ENCODE measurements at places on chromosomes 7 and 10.

- DNase-seq, result no peak
Measured at GRCh38 chr7:131051304-131051703, 276.4 kb upstream of the MKLN1 start.

DNA sequence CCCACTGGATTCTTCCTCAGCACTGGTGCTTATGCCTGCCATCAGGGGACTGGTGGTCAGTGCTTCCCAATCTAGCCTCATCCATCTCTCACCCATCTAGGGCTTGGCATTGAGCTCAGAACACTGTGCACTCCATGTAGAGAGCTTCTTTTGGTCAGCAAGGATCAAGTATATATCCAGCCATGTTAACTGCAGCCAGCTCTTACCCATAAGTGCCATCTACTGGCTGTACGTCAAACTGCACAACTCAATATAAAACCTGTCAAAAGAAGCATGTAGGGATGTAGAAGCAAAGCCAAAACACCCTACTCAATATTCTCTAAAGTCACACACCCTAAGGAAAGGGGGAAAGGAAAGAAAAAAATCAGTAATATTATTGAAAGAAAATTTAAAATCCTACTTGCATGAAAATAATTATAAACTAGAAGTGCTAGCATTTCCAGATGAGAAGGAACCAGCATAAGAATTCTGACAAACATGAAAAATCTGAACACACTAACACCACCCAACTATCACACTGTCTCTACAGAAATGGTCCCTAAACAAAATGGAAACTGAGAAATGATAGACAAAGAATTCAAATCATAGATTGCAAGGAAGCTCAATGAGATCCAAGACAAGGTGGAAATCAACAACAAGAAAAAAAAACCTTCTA is 531.1 kb upstream of the STEAP1 start:
- DNase-seq, result peak; percentile 77

DNA sequence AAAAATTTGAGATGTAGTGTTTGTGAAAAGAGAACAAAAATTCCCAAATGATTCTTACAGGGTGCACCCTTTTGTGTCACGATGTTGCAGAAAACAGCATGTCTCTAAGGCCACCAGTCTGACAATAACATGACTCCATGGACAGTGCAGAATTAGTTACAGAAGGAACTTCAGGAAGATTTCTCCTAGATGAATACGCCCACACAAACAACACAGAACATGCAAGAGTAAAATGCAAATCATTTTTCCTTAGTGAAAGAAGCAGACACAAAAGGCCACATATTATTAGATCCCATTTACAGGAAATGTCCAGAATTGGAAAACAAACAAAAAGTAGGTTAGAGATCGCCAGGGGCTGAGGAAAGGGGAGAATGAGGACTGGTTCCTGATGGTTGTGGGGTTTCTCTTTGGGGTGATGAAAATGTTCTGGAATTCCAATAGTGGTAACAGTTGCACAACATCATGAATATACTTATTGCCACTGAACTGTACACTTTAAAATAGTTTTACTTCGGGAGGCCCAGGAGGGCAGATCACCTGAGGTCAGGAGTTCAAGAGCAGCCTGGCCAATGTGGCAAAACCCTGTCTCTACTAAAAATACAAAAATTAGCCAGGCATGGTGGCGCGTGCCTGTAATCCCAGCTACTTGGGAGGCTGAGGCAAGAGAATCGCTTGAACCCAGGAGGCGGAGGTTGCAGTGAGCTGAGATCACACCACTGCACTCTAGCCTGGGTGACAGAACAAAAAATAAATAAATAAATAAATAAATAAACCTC is 10.2 kb downstream of the ZC3HAV1 start:
- no peak for DNase-seq

DNA sequence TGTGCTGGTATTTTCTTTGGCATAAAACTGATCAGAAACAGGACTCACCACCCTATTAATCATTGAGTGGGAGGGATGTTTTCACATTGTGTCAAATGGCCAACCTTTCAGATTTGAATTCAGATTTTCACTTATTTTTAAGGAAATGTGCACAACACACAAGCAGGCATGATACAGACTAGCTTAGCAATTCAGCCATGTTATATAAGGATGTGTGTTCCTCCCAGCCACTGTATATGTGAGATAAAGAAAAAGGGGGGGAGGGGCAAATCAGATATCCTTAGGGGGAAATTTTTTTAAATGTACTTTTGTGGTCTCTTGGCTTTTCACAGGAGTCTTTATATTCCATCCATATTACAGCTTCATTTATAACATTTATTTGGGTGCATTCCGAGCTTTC is 3.1 kb downstream of the GAD2 start:
- no peak for DNase-seq

GRCh38 chr7:131076711-131077181 is 250.9 kb upstream of the MKLN1 start:
- DNase-seq, result no peak

GRCh38 chr10:3785851-3786271 is 852 bp upstream of the KLF6 start:
- DNase-seq, result peak; percentile 23

GRCh38 chr10:29643771-29644501 is 9.2 kb upstream of the SVIL start:
- no peak for DNase-seq

DNA sequence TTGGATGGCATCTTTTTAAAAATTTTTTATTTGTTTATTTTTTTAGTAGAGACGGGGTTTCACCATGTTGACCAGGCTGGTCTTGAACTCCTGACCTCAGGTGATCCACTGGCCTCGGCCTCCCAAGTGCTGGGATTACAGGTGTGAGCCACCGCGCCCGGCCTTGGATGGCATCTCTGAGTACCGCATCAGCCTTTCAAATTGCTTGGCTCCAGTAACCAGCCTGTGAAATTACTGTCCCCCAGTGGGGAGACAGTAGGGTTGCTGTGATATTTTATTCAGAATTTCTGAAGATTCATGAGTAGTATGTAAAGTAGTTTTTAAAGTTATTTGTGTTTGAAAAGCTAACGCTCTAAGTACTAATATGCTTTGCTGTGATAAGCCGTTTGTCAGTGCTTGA is 1.2 kb downstream of the NUB1 start:
- DNase-seq, result no peak

DNA sequence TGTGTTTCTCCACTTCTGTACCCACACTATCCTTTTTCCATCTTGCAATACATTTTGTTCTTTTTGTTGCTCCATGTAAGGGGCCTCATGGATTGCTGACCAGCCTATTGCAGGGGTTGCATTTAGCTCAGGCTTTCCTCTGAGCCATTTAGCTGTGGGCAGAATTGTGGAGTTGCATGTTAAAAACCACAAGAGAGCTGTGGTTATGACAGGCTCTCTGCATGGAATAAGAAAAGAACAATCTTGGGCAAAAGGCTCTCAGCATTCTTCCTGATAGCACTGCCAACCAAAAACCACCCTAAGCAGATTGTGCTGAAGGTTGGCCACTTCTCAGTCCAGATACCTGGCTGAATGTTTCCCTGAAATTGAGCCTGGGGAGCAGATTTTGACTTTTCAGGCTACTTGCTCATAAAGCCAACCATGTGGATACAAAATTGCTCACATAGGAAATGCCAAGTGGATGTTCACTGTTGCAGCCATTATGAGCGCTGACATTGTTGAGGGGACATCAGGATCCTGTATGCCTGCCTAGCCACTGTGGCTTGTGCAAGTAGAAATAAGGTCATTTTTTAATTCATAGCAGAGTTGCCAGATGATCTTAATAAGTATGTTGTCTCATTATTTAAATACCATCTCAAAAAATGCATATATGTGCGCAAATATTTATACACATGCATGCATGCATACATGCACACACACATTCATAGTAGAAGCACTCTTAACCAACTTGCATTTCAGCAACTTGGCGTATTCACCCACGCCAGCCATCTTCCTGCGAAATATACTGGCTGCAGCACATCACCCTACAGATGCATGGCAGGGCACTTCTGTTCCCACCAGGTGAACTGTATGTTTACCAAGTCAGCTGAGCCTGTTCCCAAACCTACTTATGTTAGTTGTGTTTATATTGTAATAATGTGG is 695.4 kb downstream of the LRMDA start:
- no peak for DNase-seq

DNA sequence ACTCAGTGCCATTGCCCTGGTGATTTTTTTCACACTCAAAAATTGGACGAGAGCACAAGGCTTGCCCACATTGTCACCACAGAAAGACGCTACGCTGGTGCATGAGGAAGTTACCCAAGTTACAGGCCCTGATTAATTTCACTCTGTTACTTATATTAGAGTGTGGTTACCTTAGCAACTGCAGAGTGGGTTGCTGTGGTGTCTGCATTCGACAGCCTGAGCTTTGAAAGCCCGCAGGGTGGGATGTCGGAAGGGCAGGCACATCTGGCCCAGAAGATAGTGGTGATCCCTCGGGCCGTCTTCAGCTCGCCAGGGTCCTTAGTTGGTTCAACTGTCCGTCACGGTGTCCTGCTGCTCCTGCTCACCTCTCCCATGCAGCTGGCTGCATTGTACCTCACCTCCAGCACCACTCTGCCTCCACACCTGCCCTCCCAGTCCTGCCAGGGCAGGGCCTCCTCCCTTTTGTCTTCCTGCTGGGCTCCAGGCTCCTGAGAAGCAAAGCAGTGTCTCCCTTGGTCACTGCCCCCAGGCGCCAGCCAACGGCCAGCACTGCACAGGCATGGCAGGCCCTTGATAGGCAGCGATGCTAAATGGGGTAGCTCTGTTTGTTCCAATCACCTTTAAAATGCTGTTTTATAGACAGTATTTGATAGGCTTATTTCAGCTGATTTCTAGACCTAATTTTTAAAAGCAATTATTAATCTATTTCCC is 167.2 kb downstream of the EBF3 start:
- DNase-seq, result no peak

DNA sequence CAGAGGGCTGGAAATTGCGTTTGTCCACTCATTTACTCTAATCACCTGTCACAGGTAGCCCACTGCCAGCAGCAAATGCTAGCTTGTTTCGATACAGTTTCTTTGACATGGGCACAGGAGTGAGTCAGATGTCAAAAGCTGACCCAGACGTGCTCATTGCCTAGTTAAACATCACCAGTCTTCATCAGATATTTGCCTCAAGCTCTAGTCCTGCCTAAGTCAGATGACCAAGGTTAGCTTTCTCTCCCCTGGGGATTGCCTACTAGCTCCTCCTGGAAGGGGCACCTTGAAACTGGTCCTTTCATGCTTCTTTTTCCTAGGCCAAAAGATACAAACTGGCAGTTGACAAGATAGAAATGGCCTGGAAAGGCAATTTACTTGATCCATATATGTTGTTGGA is 35.2 kb downstream of the GPAM start:
- no peak for DNase-seq

- no peak for DNase-seq
Measured at GRCh38 chr7:142616121-142616643, 133.1 kb upstream of the PRSS1 start.

- DNase-seq, result no peak
Measured at GRCh38 chr7:84469034-84469433, 274.4 kb upstream of the SEMA3A start.

DNA sequence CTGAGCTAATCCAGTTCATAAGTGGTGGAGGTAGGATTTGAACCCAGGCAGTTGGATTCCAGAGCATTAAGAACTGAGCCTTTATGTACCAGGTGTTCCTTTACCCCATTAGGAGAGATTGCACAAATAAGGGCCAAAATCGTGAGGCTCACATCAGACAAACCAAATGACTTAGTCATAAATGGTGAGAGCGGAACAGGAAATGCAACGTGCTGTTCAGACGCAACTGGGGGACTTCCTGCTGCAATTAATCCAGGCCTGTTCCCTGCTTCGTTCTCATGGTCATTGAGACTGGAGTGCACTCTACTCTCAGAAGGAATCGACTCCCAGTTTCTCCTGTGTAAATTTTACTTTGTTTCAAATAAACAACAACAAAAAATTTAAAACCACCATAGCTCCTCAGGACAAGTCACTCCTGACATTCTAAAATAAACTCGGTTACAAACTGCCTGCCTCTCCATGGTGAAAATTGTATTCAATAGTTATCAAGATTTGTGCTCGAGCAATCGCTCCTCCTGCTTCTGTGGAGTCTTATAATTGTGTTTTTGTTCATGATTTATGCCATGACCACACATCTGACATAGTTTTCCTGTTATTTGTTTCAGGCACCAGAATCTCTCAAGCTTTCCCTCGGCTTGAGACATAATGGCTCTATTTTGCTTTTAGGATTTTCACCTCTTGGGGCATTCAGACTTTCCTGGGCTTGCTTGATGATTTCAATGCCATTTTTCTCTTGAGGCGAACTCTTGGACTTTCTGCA is 115.3 kb upstream of the BMPER start:
- no peak for DNase-seq

DNA sequence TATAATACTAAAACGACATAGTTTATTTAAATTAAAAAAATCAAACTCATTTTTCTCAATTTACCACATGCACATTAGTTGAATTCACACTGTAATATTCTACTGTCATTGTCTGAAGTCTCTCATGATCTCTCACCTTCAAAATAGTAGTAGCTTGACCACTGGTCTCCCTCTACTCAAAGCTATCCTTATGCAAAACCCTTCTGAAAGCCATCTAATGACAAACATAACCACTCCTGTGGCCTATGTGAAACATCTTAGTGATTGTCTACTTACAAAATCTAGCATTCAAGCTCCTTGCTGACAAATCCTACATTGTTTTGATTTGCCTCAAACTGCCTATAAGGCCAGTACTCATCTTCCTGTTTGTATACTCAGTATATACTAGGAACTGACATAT is 606.0 kb upstream of the GHITM start:
- DNase-seq, result no peak

DNA sequence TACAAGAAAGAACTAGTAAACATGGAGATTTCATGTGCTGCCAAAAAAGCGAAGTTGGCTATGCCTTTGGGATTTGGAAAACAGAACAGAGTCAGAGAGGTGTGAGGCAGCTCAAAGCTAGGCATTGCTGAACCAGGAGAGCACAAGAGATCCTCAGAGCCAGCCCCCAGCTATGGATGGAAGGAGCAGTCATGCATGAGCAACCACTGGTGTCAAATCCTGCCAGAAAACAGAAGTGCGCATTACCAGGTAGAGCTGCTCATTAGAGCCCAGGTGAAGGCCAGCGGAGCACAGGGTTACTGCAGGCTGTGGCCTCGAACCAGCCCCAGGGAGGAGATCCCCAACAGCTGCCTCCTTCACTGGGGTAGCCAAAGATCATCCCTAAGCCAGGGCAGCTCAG is 173.2 kb upstream of the KIAA1217 start:
- no peak for DNase-seq

DNA sequence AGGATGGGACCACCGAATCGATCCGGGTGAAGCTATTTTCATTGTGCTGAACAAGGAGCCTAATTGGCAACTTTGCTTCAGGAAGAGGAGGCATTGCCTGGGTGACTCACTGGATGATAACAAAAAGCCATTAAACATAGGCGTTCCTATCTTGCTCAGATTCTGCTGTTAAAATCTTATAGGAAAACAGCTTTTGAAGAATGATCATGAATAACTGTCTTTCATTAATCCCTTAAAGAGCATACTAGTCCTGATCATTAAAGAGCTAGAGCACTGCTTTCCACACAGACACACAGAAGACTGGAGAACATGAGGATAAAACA is 174.2 kb upstream of the IMMP2L start:
- DNase-seq, result no peak

GRCh38 chr10:78769526-78769925 is 299.2 kb upstream of the ZMIZ1 start:
- DNase-seq, result no peak

GRCh38 chr7:6375348-6376101 is 72.2 kb downstream of the DAGLB start:
- DNase-seq, result no peak
